Hair follicular keratinocyte (primary cell): ENCODE measurements at places on chromosomes 3 and 15. TPM values are rescaled to one million over a fixed set of nuclear protein-coding genes. Genes with fewer than 3 reads are reported as not detected.

Gene CCDC174
- 7.0 and 11.4 TPM in 2 replicates for total RNA-seq

Gene CD96
- total RNA-seq = 0.08 TPM in 1 of 2 replicates, not detected in the other

Gene APOD
- total RNA-seq = 0.23 TPM in 1 of 2 replicates, not detected in the other

Gene LDHAL6B
- total RNA-seq = not detected in 2 replicates

Gene B3GALNT1
- 9.4 and 15.8 TPM in 2 replicates for total RNA-seq

Gene ZPLD1
- total RNA-seq = 0.72 and 4.1 TPM in 2 replicates

Gene TNIK
- total RNA-seq = 0.61 and 1.8 TPM in 2 replicates

Gene GLDN
- total RNA-seq = not detected in 2 replicates
